ENCODE measurements at places on chromosomes 6 and 20.

- DNase-seq = no peak
These were observed 12.3 kb upstream of the MYB start for GRCh38 chr6:135168766-135169165.

DNA sequence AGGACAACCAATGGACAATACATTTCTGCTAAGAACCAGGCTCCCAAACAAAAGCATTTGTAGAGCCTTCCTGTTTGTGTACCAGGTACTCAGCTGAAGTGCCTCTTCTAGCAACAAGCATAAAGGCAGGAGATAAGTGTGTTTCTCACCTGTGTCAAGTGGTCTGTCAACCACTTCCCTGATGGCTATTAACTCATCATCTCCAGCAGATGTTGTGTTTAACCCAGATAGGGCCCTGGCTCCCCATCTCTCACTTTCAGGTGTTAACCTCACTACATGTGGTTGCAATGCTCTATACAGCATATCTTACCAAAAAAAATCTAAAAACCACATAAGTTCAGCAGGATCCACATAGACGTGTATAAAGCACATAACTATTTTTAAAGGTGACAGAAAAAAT is 9.6 kb upstream of the IL17A start:
- DNase-seq = no peak

- no peak for DNase-seq
These were observed 84.6 kb downstream of the ANKS1A start for GRCh38 chr6:34973547-34974248.

DNA sequence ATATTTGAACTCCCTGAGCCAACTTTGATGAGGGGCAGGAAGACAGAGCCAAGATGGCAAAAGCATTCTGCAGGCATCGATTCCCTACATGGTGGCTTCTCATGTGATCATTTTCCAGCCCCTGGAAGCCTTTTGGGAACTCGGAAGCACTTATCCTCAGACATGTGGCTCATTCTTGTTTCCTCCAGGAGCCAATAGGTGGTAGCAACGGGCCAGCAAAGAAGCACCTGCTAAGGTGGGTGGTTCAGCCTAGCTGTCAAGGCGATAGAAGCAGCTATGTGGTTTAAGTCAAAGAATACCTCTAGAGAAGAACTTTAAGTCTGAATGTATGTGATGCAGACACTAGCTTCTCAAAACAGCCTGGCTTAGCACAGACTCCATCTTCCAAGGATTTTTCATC is 64.9 kb upstream of the PAX1 start:
- no peak for DNase-seq

GRCh38 chr20:11529047-11529446 is 388.6 kb upstream of the BTBD3 start:
- DNase-seq = no peak

GRCh38 chr6:84774157-84774984 is 10.0 kb upstream of the TBX18 start:
- no peak for DNase-seq

DNA sequence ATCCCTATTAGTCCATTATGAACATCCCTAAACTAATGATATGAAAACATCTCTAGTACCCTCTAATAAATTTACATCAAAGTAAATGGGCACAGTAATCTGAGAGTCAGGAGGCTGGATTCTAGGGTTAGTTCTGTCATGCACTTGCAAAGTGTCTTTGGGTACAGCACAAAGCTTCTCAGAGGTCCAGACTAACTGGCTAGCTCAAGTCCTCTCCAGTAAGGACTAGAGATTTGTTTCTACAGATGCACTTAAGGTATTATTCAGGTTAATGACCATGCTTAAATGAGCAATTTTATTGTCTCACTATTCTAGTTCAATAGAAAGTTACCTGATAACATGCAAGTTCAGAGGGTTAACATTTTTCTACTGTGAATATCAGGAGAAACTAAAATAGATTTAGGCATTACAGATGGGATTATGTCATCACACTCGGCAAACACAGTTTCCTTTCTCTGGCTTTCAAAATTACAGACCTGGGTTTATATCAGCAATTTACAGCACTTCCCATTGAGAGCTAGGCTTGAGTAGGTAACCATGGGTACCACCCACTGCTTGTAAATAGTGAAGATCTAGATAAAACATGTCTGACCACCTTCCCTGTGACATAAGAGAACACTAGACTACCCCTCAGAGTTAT is 402.9 kb upstream of the RUNX2 start:
- no peak for DNase-seq

DNA sequence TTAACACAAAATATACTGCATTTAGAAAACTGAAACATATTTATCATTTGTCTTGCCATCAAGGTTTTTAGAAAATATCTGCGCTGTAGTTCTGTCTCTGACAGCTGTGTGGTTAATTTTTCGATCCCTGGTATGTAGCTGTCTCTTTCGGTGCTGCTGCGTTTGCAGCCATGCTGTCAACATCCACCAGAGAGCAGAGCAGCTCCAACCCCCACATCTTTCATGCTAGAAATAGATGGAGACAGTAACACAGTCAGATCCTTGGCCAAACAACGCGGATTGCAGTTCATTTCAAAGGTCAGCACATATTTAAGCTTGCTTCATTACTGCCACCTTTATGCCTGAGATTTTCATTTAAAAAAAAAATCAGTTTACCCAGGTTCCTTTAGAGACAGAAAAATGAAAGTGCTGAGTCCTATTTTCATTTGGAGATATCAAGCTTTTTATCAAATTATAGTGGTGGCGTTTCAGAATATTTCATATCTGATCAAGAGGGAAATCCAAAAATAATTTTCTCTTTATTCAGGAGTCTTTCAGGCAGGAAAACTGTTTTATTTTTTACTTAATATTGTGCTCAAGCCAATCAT is 157.7 kb upstream of the MMS22L start:
- no peak for DNase-seq

DNA sequence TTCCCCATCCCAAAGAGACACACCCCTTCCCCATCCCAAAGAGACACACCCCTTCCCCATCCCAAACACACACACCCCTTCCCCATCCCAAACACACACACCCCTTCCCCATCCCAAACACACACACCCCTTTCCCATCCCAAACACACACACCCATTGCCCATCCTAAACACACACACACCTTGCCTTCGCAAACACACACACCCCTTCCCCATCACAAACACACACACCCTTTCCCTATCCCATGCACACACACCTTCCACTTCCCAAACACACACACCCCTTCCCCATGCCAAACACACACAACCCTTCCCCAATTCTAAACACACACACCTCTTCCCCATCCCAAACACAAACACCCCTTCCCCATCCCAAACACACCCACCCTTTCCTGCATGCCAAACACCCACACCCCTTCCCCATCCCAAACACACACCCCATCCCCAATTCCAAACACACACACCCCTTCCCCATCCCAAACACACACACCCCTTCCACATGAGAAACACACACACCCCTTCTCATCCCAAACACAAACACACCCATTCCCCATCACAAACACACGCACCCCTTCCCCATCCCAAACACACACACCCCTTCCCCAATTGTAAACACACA is 315.3 kb downstream of the KIF16B start:
- DNase-seq = no peak

- no peak for DNase-seq
These were observed 14.0 kb downstream of the GCNT2 start for GRCh38 chr6:10535193-10535592.

DNA sequence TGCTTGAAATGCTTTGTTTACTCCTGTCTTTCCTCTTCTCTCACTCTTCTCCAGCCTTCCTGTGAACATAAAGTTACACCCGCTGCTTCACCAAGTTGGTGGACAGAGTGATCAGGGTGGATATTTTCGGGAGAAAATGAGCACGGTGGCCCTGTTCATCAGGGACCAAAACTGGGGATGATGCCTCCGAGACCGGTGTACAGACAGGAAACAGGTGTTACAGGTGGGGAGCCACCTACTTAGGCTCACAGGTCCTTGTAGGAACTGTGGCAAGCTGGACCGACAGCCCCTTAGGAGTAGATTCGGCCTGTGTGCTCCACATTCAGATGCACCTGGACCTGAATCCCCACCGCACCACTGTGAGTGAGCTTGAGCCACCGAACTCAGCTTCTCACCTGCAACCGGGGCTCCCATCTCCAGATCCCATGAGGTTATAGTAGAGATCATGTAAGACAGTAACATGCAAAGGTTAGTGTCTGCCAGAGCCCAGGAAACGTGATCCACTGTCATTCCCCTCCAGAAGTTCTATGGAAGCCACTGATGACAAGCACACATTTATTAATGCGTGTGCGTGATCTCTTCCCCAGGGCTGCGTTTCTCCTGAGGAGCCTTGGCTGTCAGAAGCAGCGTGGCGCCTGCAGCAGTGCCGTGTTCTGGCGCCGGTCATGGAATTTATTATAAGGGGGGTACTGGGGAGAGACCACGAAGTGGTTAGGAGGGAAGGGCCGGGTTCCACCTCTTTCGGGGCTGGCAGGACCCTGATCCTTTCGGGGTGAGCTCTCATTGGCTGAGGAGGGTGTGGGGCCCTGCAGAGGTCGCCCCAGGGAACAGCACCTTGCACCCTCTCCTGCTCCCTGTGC is 94.2 kb downstream of the ERMARD start:
- no peak for DNase-seq

- DNase-seq = no peak
These were observed 145.1 kb downstream of the SAMD5 start for GRCh38 chr6:147653631-147654030.

DNA sequence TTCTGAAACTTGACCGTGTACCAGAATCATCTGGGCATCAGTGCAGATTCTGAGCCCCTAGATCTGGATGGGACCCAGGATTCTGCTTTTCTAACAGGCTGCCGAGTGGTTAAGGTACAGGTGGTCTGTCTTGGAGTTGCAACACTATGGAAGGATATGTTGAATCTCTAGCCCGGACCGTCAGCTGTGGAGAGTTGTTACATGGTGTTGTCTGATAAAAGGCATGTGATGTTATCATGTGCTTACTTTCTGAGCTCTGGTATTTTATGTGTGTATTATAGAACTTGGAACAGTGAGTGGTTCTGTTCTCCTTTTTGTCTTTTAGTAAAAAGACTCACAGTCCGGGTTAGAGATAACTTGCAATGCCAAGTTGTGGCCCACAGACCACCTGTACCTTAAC is 123.0 kb downstream of the JARID2 start:
- DNase-seq = no peak

- no peak for DNase-seq
These were observed 7.1 kb upstream of the ADGRG6 start for GRCh38 chr6:142294679-142295078.

- no peak for DNase-seq
These were observed 106.8 kb upstream of the ARMC2 start for GRCh38 chr6:108741331-108741989.

DNA sequence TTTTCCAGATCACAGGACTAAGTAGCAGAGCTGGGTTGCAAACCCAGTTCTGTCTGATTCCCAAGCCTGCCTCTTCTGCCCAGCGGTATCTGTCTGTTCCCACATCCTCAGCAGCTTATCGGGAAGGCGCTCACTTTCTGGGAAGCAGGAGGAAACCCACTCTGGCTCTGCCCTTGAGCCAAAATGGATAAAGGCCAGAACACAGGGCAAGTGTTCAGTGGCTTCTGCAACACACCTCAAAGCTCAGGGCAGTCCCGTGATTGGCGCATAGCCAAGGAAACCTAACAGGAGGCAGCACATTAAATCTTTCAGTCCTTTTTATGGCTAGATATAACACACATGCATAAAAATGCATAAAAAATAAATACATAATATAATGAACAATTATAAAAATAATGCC is 262.2 kb downstream of the NRN1 start:
- DNase-seq = no peak

DNA sequence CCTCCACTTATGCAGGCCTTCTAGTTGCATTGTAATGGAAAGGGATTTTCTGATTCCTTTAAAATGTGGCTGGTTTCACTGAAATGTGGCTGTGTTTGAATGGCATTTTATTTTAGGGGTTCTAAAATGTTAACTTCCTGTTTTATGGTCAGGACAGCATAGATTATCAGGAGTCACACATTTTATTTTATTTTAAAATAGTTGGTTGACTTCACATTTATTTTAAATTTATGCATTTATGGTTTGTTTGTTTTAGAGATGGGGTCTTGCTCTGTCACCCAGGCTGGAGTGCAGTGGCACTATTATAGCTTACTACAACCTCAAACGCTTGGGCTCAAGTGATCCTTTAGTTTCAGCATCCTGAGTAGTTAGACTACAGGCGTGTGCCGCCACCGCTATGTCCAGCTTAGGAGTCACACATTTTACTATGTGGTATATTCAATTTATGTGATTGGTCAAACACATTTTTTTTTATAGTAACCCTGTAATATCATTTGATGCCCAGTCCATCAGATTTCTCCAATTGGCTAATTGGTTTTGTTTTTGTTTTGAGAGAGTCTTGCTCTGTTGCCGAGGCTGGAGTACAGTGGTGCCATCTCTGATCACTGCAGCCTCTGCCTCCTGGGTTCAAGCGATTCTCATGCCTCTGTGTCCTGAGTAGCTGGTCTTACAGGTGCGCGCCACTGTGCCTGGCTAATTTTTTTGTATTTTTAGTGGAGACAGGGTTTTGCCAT is 2.3 kb downstream of the DTD1 start:
- DNase-seq = no peak

DNA sequence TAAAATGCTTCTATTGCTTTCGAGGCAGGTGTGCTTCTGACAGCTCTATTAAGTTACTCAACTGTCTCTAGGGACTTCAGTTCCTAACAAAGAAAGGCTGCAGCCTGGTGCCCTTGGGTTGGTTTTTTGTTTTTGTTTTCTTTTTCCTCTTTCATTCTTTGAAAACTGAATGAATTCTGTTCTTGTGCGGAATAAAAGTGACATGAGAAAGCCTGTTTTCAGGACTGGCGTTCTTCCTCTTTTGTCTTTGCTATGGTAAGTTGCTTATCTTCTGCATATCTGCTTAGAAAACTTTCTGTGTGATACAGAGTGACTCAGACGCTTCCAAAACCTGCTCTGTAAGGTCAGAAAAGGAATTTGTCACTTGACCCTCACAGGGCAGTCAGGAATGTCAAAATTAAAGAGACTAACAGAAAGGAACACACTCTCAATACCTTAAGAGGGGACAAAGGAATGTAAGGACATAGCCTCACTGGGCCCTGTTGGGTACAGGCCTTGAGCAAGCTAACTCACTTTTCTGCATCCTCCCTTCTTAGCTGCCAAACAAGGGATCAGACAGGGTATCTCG is 56.2 kb upstream of the NHSL1 start:
- no peak for DNase-seq

- DNase-seq = no peak
These were observed 60.5 kb downstream of the CD83 start for GRCh38 chr6:14178083-14178445.

DNA sequence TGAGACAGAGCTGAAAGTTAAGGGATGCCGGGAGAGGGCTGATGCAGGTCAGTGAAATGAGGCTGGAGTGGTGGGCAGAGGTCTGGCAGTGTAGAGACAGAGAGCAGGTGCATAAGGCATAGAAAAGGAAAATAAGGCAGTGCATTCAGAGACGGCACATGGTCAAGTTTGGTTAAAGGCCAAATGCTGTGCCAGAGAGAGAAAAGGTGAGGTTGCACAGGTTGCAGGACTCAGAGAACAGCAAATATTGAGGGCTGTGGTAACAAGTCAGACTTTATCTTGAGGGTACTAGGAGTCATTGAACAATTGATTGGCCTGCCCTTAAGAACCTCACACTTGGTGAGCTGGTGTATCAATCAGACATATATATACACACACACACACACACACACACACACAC is 102.9 kb upstream of the TSHZ2 start:
- DNase-seq = no peak

- DNase-seq = no peak
These were observed 717 bp downstream of the MRPL14 start for GRCh38 chr6:44126320-44127149.

GRCh38 chr6:27019651-27020552 is 227.6 kb upstream of the PRSS16 start:
- peak; percentile 53 for DNase-seq

Measured in smooth muscle cell of the brain vasculature (primary cell).